Stimulated activated CD8-positive, alpha-beta memory T cell treated with anti-CD3 and anti-CD28 coated beads, Interleukin-4, amount 100 ng/mL, for 24 hours (primary cell): ENCODE measurements at places on chromosomes 1 and 21.

- peak; percentile 11 for DNase-seq
Observed at GRCh38 chr1:207495801-207496792, at the start of gene CR1. TSS of gene CR1 (plus strand) at chr1:207496157. CDS start at chr1:207496268, 111 bp downstream.

GRCh38 chr1:186178426-186179043 is 196.5 kb downstream of the TPR start:
- DNase-seq = no peak

GRCh38 chr1:32861904-32862695 is 8.6 kb downstream of the FNDC5 start:
- no peak for DNase-seq

DNA sequence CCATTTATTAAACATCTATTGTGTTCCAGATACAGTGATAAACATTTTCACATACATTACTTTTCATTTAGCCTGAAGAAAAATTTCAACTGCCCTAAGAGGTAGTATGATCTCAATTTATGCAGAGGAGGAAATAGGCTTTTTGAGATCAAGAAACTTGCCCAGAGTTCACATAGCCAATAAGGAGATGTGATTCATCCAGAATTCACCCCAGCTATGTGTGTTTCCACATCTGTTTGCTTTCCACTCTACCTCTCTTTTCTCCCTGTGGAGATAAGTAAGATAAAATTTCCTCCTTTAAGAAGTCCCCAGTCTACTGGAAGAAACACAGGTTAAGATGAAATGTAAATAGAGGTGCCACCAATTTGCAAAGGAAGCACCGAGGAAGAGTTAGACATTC is 199.7 kb upstream of the C8B start:
- no peak for DNase-seq

DNA sequence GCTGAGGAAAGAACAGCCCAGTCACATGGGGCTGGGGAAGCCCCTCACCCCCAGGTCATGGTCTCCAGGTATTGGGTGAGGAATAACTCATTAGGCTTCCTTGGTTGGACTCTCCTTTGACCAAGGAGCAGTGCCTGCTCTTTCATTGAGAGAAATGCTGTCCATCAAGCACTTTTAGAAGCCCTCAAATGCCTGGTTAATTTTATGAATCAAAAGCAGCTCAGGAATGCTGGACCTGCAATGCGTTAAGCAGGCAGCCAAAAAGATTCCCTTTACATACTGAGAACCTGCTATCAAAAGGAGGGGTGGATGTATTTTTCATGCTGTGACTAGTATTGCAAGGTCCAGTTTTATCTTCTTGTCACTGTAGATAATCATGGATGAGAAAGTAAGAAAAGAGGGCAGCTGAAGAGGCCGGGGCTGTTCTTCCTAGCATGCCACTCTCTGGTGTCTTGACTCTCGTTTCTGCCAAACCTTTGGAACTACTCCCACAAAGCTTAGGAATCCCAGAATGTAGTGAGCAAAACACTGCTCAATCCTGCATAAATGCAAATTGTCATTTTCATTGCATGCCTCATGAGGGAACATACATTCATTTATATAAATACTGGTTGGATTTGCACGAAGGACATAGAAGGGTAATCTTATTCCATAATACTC is 2.1 kb upstream of the CD58 start:
- no peak for DNase-seq

GRCh38 chr1:235741294-235741693 is 91.7 kb upstream of the GNG4 start:
- DNase-seq = no peak
